ENCODE measurements at places on chromosomes 11 and 22.
A peak's percentile ranks its signal among the peaks of the same experiment; 100 is the strongest.

DNA sequence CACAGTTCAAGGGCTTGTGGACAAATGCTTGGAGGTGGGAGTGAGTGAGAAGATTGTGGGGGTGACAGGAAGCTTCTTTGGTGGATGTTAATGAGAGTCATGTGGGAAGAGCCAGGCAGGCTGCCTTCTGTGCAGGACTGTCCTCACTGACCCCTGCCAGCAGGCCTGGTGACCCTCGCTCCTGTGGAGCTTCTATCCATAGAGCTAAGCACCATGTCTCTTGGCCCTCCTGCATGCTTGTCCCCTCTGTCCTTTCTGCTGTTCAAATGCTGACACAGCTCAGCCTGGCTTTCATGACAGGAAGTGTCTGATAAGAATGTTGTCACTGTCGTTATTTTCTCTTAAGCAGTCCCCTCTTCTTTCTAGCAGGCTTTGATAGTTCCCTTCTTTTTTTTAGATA, 37.6 kb downstream of the NAT10 start:
- no peak for DNase-seq

DNA sequence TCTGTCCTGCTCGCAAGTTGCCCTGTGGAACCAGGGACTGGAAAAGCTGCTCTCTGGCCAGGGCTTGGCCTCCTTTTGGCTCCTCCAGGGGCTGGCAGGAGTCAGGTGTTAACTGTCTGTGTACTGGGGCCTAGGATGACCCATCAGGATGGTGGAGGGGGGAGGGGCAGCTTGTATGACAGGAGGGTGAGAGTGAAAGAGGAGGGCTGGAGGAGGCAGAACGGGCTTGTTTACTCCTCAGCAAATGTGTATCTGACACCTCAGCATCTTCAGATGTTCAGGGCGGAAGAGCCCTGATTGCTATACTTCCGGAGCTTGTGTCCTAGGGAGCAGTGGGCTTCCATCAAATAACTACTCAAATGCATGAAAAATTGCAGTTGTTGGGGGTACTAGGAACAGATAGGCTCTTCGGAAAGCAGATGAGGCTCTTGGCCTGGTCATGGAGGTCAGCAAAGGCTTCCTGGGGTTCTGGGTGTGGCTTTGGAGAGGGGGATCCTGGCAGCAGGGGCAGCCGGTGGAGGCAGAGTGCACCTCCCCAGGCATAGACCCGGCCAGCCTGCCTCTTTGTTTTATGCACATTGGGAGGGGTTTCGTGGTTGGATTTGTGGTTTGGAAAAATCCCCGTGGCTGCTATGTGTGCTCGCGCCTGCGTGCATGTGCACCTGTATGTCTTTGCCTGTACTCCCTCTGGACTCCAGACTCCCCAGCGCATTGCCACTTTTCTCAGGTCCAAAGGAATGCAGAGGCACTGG, 31.2 kb downstream of the CD82 start:
- DNase-seq: no peak

DNA sequence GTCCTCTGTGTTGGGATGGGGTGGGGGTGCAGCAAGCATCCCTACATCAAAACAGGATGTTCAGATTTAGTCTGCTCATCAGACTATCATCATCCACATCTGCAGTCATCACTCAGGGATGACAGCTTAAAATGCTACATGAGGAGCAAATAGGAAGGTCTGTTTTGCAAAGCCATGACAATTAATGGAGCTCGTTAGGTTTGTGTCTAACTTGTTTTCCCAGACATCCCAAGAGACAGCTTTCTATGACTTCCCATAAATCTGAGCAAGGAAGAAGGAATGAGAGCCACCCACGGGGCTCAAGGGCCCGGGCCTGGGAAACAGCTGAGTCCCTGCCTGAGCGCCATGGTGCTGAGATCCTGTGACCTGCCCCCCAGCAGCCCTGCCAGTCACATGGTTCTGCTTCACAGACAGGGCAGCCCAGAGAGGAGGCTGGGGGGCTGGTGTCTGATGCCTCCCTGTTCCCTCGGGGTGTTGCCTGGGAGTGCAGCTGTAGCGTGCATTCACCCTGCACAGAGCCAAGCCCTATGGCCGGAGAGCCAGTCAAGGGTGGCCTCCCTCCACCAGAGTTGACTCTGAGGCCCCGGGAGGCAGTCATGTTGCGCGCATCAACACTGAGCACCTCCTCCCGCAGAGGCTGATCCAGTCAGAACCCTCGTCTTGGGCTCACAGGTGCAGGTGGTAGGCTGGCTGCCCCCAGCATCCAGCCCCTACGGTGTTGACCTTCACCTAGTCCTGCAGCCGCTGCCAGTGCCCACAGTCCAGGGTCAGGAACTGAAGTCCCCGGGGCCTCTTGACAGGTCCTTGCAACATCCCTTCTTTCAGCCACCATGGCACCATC, 12.1 kb downstream of the DERL3 start:
- peak; percentile 67 for DNase-seq

- peak; percentile 90 for DNase-seq
These were observed 3.7 kb upstream of the NEAT1 start for GRCh38 chr11:65418681-65419459.

GRCh38 chr11:48683226-48683720, 194.7 kb downstream of the OR4A47 start:
- DNase-seq: no peak

- DNase-seq: no peak
These were observed 459.3 kb downstream of the NTM start for GRCh38 chr11:131829725-131830124.
